H54 (cell line): ENCODE measurements at places on chromosomes 6 and 20.

GRCh38 chr6:135506270-135506997 lies 8.9 kb upstream of the AHI1 start:
- no peak for DNase-seq

DNA sequence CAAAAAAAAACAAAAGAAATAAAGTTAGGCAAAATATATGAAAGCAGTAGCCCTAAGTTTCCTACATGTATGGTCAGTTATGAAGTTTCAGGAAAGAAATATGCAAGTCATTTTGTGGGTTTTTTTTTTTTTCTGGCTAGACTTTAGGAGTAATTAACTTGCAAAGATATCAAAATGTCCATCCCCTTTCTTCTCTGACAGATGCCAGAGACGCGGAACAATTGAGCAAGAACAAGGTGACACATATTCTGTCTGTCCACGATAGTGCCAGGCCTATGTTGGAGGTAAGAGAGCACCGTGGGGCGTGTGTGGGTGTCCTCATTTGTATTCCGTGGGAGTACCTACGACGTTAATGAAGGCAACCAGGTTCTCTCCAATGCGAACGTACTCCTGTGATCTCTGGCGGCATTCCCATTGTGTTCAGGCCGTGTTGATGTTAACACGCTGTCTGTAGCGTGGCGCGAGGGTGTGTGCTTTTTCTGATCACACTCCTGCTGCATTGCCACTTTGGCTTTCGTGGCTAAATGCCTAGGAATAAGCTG lies 19.5 kb downstream of the DUSP22 start:
- DNase-seq = no peak

DNA sequence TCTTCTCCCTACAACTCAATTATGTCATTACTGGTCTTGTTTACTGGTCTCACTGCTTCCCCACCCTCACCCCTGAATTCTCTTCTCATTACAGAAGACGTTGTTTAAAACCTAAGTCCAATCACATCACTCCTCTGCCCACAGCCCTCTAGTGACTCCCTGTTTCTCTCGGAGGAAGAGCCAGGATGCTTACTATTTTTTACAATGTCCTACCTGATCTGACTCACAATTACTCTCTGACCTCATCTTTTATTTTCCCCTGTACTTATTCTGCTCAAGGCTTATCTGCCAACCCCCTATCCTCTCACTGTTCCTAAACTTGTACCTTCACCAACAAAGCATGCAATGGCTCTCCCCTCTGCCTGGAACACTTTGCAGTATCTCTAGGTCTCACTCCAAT lies 400.4 kb upstream of the PTCHD4 start:
- no peak for DNase-seq

DNA sequence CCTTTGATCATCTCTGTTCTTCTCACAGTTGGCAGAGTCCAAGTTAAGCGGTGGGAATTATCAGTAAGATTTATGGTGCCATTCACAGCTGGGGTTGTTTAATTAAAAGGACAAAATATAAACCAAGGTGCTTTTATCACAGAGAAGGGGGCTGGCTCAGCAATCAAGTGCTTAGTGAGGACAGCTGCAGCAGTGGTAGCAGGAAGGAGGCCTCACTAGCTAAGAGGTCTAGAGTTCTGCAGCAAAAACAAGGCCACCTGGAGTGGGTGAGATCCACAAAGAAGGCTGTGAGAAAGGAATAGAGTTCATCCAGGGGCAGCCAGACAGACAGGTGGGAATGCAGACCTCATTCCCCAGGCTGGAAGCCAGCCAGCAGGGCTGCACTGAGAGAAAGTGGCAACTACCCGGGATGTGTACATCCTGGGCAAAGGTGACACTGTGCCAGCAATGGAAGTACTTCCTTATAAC lies 37.1 kb downstream of the PIGU start:
- no peak for DNase-seq

- no peak for DNase-seq
These were observed 253.5 kb downstream of the NRN1 start for GRCh38 chr6:5753209-5753608.

- no peak for DNase-seq
These were observed 29.2 kb downstream of the SLC35A1 start for GRCh38 chr6:87501809-87502572.

- no peak for DNase-seq
These were observed 90.9 kb downstream of the PSMG4 start for GRCh38 chr6:3349388-3350251.

DNA sequence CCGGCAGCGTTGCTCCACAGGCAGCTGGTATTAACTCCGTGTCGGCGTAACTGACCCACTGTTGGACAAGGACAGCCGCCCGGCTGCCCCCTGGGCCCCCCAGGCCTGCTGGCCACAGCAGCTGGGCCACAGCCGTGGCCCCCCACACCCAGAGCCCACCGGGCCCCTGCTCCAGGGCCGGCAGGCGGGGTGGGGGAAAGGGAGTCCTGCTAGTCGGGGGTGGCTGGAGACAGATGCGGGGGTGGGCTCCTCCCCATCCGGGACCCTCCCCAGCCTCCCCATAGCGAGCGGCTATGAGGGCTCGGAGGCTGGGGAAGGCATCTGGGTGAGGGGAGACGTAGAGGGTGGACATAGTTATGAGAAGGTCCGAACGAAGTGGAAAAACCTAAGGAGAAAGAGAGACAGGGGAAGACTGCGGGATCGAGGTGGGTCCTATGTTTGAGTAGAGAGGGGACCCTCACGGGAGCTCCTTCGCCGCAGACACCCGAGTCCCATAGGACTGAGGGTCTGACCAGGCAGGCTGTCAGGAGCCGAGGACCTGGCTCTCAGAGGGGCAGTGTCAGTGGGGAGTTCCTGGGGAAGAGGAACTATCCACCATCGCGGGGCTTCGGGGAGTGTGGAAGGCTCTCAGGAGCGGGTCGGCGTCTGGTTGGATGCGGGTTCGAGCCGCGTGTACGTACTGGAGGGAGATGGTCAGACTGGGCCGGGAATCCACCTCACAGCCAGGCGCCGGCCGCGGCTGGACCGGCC lies 511 bp downstream of the VARS1 start:
- peak; percentile 60 for DNase-seq

- DNase-seq = no peak
These were observed 109.5 kb upstream of the CLDN20 start for GRCh38 chr6:155154158-155154830.

DNA sequence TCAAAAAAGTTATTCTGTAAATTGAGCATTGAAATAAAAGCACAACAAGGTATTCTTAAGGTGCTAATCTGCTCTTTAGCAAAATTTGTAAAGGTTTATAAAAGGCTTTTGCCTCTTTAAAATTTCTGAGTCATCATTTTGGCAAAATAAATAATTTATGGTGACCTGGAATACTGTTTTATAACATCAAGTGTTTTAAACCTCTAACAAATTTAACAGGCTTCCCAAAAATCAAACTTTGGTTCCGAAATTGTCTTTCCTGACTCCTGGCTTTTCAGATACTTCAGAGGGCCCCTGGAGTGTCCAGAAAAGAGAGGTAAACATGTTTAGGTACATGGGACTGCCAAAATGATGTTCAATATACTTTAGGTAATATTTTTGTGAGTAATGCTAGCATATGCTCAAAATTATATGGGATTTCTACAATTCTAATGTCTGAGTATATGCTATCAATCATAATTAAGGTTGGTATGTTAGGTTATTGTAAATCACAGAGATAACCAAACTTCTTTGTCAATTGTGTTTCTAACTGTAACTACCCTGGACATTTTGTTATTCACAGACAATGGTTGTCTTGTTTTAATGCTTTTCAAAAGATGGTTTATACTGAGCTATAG lies 160.3 kb upstream of the OLIG3 start:
- DNase-seq = no peak

- DNase-seq = no peak
These were observed 125.6 kb downstream of the CARMIL1 start for GRCh38 chr6:25404693-25405169.

GRCh38 chr20:21396599-21397340 lies 556 bp downstream of the NKX2-4 start:
- DNase-seq = no peak

DNA sequence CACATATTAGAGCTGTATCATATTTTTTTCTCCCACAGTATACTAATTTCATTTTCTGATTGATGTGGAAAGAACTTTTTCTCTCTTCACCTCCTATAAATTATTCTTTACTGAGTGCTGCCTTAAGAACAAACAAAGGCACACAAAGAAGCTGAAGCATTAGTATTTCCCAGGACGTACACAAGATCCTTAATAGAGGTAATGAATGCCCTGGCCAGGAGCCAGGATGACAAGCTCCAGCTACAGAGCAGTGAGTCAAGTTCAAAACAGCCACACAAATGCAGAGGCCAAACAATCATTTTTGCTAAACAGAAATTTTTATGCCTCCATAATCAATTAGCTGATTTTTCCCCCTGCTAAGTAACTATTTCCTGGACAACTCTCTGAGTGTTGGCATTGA lies 639.6 kb downstream of the EPHA7 start:
- no peak for DNase-seq

GRCh38 chr20:3559637-3560036 lies 88.8 kb downstream of the ATRN start:
- no peak for DNase-seq

- DNase-seq = no peak
These were observed 65.0 kb upstream of the IFNGR1 start for GRCh38 chr6:137283940-137284810.

GRCh38 chr20:3051385-3052019 lies 5.7 kb downstream of the MRPS26 start:
- DNase-seq = no peak

- DNase-seq = no peak
These were observed 8.6 kb downstream of the BPIFB3 start for GRCh38 chr20:33062105-33062824.

GRCh38 chr20:56949318-56949717 lies 317.1 kb downstream of the BMP7 start:
- no peak for DNase-seq

GRCh38 chr20:31956556-31957526 lies 5.0 kb upstream of the PDRG1 start:
- DNase-seq = no peak

- no peak for DNase-seq
These were observed 44.5 kb downstream of the SULF2 start for GRCh38 chr20:47740862-47741184.

- DNase-seq = no peak
These were observed 64.6 kb downstream of the CAP2 start for GRCh38 chr6:17457956-17458355.

- DNase-seq = no peak
These were observed 231.1 kb downstream of the SOX4 start for GRCh38 chr6:21824431-21825177.

DNA sequence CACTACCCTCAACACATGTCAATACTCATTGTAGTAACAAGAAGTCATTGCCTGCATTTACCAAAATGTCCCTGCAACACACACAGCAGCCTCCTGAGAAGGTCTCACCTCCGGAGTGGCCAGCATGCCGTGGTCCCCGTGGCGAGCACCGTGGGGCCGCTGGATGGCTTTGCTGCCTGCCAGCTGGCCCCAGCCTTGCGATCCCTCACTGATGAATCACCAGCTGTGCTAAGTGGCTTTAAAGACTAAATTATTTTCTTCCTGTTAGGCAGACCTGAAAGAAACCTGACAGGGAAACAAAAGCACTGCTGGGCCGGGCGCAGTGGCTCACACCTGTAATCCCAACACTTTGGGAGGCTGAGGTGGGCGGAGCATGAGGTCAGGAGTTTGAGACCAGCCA lies 306.7 kb downstream of the CDH4 start:
- DNase-seq = peak; percentile 42

- no peak for DNase-seq
These were observed 120.5 kb upstream of the TMEM170B start for GRCh38 chr6:11416936-11417576.

GRCh38 chr6:167789358-167789757 lies 37.4 kb upstream of the AFDN start:
- DNase-seq = no peak

GRCh38 chr6:40000964-40001515 lies 66.8 kb upstream of the MOCS1 start:
- no peak for DNase-seq

DNA sequence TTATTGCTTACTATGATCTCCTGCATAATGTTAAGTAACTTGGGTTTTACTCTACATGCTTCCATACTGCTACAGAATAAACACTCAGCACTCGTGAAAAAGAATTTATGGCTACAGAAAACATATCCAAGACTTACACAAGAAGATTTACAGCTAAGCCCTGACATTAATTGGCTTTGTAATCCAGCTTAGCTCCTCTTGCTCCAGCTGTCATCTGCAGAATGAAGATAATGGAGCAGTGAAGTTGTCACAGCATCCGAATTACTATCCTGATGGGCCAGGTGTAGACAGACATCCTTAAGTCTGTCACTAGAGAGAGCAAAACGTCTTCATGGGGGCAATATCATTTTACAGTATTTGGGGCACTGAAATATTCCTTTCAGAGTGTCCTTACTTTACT lies 155.3 kb downstream of the PRKN start:
- DNase-seq = no peak

- no peak for DNase-seq
These were observed 88.3 kb upstream of the AFDN start for GRCh38 chr6:167738386-167738785.

- peak; percentile 88 for DNase-seq
These were observed 3.5 kb downstream of the FOXS1 start for GRCh38 chr20:31841928-31842327.

DNA sequence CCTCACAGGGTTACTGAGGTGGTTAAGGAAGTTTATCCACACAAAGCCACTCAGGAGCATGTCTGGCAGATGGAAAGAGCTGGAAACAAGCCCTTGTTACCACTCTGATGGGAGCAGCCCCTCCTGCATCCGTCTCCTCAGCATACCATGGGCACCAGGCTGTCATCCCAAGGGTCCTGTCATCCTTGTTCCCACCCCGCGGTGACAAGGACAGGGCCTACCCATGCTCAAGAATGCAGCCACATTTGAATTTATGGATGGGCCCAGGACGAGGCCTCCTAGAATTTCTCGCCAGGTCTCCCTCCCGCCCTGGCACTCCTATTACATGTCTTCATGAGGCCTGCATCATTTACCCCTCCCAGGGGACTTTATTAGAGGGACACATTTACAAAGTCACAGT lies 60.0 kb downstream of the NPEPL1 start:
- DNase-seq = no peak

DNA sequence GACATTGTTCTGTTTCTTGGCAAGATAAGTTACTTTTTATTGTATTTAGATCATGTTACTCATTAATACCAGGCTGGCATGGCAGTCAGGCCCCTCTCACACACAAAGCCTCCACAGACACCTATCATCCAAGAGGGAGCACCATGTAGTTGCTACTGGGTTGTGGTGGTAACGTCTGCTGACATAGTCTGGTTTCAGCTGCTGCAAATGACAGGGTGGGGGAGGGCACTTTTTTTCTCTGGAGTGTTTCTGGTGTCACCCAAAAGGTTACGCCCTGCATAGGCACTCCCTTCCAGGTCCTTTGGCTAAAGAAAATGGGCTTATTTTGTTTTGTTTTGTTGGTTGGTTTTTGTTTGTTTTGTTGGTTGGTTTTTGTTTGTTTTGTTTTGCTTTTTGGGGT lies 236.4 kb upstream of the RIMS1 start:
- no peak for DNase-seq

GRCh38 chr6:2081155-2082138 lies 164.0 kb downstream of the GMDS start:
- no peak for DNase-seq

- no peak for DNase-seq
These were observed 329.5 kb downstream of the PRL start for GRCh38 chr6:21967056-21967974.

GRCh38 chr6:37174515-37175331 lies 4.8 kb downstream of the PIM1 start:
- DNase-seq = no peak
